Stimulated activated CD4-positive, alpha-beta T cell treated with anti-CD3 and anti-CD28 coated beads, Interleukin-1b, Interleukin-23, amount 100 ng/mL, for 48 hours (primary cell): ENCODE measurements at places on chromosomes 3 and 15.

- DNase-seq: no peak
Observed at GRCh38 chr3:167973046-167973445, 122.7 kb downstream of the GOLIM4 start.

GRCh38 chr3:145899241-145899640, 261.7 kb downstream of the PLOD2 start:
- DNase-seq: no peak

DNA sequence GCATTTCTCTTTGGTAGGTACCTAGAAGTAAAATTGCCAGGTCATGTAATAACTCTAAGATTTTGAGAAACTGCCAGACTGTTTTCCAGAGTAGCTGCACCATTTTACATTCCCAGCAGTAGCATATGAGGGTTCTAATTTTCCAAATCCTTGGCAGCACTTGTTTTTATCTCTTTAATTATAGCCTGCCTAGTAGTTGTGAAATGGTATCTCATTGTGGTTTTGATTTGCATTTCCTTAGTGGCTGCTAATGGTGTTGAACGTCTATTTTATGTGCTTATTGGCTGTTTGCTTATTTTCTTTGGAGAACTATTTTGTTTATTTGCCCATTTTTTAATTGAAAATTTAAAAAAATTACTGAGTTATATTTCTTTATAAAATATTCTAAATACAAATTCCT, 117.9 kb downstream of the TCF12 start:
- no peak for DNase-seq

DNA sequence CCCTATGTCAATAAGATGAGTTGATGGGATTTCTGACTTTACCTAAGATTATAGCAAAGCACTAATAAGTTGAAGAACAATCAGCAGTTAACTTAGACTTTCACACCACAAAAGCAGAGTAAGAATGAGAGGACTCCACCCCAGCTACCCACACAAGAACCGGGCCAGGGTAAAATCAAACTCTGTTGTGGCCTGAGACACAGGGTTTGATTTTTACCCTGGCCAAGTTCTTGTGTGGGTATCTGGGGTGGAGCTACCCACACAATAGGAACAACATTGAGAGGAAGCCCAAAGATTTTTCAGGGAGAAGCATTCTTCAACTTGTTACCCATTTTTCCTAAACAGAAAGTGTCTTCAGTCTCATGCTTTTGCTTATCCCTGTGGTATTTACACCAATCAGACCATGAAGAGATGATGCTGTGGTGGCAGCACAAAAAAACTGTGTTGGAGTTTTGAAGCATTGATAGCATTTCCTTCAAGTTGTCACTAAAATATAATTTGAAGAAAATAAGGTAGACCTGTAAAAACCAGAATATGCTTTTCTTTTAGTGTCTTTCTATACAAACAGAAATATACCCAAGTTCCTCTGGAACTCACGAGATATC, 25.6 kb downstream of the CPOX start:
- DNase-seq: no peak

GRCh38 chr15:89112341-89112971, 24.2 kb downstream of the ABHD2 start:
- no peak for DNase-seq

- no peak for DNase-seq
Observed at GRCh38 chr3:25537516-25537915, 109.5 kb downstream of the RARB start.

GRCh38 chr15:60590935-60591495, 112.1 kb upstream of the ICE2 start:
- peak; percentile 52 for DNase-seq

- no peak for DNase-seq
Observed at GRCh38 chr3:120475722-120476377, 25.1 kb upstream of the FSTL1 start.

GRCh38 chr3:50139718-50140423, 15.3 kb upstream of the SEMA3F start:
- DNase-seq: no peak
